ENCODE measurements at places on chromosomes 16 and 17. TPM values are rescaled to one million over a fixed set of nuclear protein-coding genes. Genes with fewer than 3 reads are reported as not detected.
A peak's percentile ranks its signal among the peaks of the same experiment; 100 is the strongest.

Gene ACSM5
- total RNA-seq, result not detected

Gene CES3
- total RNA-seq, result 0.74 TPM

Gene APOH
- not detected for total RNA-seq

Gene CIBAR2
- not detected for total RNA-seq

Gene CHTF18
- 28.8 TPM for total RNA-seq

Gene OR4D1
- total RNA-seq, result 0.42 TPM

DNA sequence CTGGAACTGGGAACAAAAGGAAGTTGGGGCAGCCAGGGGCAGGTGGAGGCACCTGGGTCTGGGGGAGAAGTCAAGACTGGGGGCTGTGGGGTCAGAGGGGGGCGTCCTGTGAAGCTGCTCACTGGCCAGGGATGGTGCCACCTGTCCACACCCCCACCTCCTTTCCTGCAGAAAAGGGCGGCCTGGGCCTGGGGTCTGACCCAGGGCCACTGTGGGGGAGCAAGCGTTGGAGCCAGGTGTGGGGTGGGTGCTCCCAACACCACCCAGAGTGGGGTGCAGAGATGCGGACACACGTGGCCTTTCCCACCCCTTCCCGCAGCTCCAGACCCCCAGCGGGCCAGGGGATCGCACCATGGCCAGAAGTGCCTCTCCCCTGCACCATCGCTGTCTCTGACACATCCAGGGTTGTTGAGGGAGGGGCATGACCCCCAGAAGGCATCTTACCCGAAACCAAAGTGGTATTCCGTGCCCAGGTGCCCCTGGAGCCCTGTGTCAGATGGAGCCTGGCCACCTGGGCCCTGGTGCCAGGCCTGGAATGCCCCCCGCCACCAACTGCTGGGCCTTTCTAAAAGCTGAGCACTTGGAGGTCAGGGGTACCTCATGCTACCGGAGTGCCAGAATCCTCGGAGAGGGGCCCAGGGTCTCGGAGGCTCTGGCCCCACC lies 2.6 kb upstream of the SLC16A3 start:
- no peak overlapping the region for H3K4me3 ChIP-seq
- no peaks in the 10 kb centered on the region for H3K36me3 ChIP-seq
- no peaks in the 10 kb centered on the region for H3K27me3 ChIP-seq

DNA sequence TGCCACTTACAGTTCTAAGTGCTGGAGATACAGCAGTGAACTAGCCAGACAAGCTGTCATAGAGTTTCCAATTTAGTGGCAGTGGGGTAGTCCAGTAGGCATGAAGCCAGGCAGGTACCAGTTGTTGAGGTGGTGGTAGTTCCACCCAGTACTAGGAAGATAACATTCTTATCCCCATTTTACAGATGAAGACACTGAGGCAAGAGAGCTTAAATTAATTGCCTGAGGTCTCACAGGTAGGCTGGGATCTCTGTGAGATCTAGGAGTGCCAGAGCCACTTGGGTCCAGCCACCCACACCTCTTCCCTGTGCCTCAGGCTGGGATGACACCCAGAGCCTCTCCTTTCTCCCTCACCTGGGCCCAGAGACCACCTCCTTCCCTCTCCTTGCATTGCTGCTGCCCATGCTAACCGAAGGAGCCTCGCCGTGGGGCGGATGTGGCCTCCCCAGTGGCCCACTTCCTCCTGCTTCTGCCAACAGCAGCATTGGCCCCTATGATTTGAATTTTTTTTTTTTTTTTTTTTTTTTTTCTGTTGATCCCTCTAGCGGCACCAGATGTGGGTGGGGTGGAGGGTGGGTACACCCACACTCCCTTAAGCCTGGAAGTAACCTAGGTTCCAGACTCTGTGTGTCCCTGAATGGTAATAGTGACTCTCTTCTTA lies 114.0 kb downstream of the PRKCB start:
- peak overlapping the region; percentile 80 for H3K27ac ChIP-seq
- DNase-seq, result peak; percentile 22
- H3K4me3 ChIP-seq, result peak overlapping the region; percentile 63
- H3K36me3 ChIP-seq, result no peaks in the 10 kb centered on the region

GRCh38 chr16:3013491-3013951 lies 798 bp downstream of the CLDN9 start:
- no peak overlapping the region for H3K27ac ChIP-seq
- H3K4me1 ChIP-seq, result peaks cover 10% of the 10 kb centered on the region
- DNase-seq, result no peak
- H3K36me3 ChIP-seq, result no peaks in the 10 kb centered on the region
- no peaks in the 10 kb centered on the region for H3K27me3 ChIP-seq
- H3K4me3 ChIP-seq, result no peak overlapping the region

- H3K27ac ChIP-seq, result no peak overlapping the region
- H3K27me3 ChIP-seq, result no peaks in the 10 kb centered on the region
- no peaks in the 10 kb centered on the region for H3K4me1 ChIP-seq
- no peak overlapping the region for H3K4me3 ChIP-seq
- no peaks in the 10 kb centered on the region for H3K36me3 ChIP-seq
- DNase-seq, result no peak
These were observed 48.6 kb downstream of the CMIP start for GRCh38 chr16:81492965-81493754.

GRCh38 chr16:23996258-23996955 lies 160.6 kb downstream of the PRKCB start:
- no peak for DNase-seq
- H3K27ac ChIP-seq, result no peak overlapping the region
- H3K27me3 ChIP-seq, result no peaks in the 10 kb centered on the region
- H3K4me3 ChIP-seq, result no peak overlapping the region
- no peaks in the 10 kb centered on the region for H3K4me1 ChIP-seq

DNA sequence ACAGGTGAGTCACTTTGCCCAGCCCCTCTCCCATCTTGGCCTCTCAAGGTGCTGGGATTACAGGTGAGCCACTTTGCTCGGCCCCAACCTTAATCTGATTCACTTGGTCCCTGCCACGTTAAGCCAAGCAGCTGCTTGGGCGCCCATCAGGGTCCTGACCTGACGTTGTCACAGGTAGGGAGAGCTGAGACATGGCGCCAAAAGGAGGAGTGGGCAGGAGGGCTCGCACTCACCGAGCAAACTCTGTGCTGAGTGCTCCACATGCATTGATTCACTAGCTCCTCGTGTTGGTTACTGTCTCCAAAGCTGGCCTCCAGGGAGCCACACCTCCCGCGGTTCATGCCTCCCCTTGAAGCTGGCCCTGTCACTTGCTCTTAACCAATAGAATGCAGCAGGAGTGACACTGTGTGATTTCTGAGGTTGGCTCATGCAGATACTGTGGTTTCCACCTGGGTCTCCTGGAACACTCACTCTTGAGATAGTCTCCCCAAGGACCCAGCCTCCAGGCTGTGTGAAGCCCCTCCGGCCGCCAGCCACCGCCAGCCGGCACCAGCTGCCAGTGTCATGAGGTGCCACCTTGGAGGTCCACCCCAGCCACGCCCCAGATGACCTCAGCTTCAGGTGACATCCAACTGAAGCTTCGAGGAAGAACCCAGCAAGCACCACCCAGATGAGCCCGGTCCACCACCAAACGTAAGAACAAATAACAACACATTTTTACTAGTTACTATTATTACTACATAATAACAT lies 223.0 kb downstream of the GSG1L start:
- H3K4me3 ChIP-seq, result no peak overlapping the region
- H3K36me3 ChIP-seq, result no peaks in the 10 kb centered on the region
- peaks cover 3% of the 10 kb centered on the region for H3K27me3 ChIP-seq
- no peak overlapping the region for H3K27ac ChIP-seq

- DNase-seq, result no peak
- no peaks in the 10 kb centered on the region for H3K4me1 ChIP-seq
- H3K27me3 ChIP-seq, result no peaks in the 10 kb centered on the region
- no peak overlapping the region for H3K27ac ChIP-seq
- no peak overlapping the region for H3K4me3 ChIP-seq
These were observed 44.2 kb upstream of the TRAP1 start for GRCh38 chr16:3761375-3762106.

DNA sequence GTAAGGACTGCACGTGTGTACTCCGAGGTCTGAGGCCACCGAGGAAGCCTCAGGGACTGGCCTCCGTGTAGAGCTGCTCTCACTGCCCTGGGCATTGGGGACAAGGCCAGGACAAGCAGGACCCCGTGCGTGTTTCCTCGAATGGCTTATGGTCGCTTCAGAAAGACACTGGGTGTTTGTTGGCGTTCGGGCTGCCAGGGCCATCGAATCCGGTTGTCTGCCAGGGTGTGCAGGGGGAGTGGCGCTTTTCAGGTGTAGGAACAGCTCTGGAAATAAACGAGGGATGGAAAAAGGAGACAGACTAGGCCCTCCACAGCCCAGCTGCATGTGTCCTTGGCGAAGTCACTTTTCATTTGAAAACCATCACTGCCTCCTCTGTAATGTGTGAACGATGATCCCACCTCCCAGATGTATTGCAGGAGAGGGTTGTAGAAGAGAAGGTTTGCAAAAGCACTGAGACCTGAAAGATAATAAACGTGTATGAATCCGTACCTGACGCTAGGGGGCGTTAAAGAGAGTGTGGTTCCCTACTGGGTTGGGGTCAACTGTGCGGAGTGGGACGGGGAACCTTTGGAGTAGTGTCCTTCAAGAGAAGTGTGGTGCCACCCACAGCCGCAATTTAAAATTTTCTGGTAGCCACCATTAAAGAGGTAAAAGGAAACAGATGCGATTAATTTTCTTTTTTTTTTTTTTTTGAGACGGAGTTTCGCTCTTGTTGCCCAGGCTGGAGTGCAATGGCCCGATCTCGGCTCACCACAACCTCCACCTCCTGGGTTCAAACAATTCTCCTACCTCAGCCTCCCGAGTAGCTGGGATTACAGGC lies 2.1 kb upstream of the ZSCAN10 start:
- H3K36me3 ChIP-seq, result no peaks in the 10 kb centered on the region
- peaks cover 37% of the 10 kb centered on the region for H3K4me1 ChIP-seq
- peak overlapping the region; percentile 70 for H3K4me3 ChIP-seq
- DNase-seq, result peak; percentile 57

DNA sequence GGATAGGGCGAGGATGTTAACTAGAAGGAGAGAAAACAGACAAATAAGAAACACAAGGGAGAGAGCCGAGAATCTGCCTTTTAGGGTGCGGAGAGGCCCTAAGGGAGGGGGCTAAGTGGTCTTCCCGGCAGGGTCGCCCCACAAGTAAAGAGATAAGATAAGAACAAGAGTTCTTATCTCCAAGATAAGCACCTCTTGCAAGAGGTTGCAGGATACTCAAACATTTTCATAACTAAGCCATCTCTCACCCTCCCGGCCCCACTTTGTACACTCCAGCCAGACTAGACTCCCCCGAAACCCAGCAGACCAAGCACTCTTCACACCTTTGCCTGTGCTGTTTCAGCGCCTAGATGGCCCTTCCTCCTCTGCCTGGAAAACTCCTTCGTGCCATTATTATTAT lies 14.3 kb downstream of the ZNF319 start:
- H3K4me3 ChIP-seq, result no peak overlapping the region
- DNase-seq, result no peak
- peak overlapping the region; percentile 63 for H3K27ac ChIP-seq
- no peaks in the 10 kb centered on the region for H3K36me3 ChIP-seq
- peaks cover 18% of the 10 kb centered on the region for H3K4me1 ChIP-seq
- H3K27me3 ChIP-seq, result no peaks in the 10 kb centered on the region

GRCh38 chr17:77115510-77115909 lies 25.3 kb upstream of the SEC14L1 start:
- H3K27me3 ChIP-seq, result no peaks in the 10 kb centered on the region
- no peak for DNase-seq
- no peaks in the 10 kb centered on the region for H3K4me1 ChIP-seq
- no peak overlapping the region for H3K27ac ChIP-seq
- H3K4me3 ChIP-seq, result no peak overlapping the region
- H3K36me3 ChIP-seq, result no peaks in the 10 kb centered on the region

DNA sequence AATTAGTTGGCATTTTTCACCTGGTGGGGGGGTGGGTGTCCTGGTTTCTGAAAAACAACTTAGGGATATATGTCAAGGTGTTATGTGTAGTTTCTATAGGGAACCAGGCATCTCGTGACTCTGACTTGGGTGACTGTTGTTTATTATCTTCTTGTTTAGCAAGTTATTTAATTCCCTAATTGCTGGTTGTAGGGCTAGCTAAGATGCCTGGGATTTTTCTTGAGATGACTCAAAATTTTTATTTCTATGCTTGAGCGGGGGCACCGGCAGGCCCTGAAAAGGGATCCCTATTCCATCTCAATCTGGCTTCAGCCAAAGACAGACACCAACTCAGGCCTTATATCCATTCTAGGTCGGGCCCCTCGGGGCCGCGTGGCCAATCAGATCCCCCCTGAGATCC lies 3.2 kb downstream of the DPH1 start:
- H3K4me3 ChIP-seq, result no peak overlapping the region
- H3K27me3 ChIP-seq, result no peaks in the 10 kb centered on the region
- no peak overlapping the region for H3K27ac ChIP-seq
- no peak for DNase-seq
- H3K4me1 ChIP-seq, result peaks cover 23% of the 10 kb centered on the region

DNA sequence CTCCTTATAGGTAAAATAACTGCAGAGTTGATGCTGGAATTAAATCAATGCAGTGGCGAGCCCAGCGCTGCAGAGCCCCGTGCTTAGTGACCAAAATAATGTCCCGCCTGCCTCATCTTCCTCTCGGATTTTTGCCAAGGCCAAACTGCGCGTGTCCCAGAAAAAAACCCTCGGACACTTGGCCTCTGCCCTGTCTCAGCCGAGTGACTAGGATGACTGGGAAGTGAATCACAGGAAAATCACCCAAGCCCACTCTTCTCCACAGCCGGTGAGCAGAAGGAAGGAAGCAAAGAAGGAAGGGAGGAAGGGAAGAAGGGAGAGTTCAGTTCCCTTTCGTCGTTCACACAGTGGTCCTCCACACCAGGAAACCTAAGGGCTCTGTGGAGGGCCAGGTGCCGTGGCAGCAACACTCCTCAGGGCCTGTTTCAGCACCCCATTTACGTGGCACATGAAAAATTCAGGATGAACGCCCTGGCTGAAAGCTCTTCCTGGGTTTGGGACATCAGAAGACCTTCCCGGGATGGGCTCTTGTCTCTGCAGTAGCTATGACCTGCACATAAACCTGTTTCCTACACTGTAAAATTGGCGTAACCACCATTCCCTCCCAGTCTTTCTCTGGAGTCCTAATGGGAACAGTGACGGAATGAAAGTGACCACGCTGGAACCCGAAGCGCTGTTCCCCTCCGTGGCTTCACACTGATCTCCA lies 25.4 kb upstream of the HOXB13 start:
- no peak overlapping the region for H3K27ac ChIP-seq
- H3K36me3 ChIP-seq, result no peaks in the 10 kb centered on the region
- peaks cover 71% of the 10 kb centered on the region for H3K27me3 ChIP-seq
- DNase-seq, result no peak

DNA sequence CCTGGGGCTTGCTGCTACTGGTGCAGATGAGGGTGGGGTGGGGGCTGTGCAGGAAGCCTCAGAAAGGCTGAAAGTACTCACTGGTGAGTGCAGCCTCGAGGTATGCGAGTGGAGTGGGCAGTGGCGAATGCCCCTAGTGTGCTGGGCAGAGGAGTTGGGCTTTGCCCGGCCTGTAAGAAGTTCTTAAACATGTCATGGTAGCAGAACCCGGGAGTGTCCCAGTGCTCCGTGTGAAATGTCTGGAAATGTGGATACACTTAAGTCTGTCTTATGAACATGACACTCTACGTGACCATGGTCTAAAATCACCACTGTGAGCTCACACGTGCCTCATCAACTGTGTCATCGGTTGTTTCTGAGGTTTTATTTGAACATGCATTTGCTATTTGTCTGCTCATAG lies 1.7 kb downstream of the SMTNL2 start:
- H3K4me3 ChIP-seq, result no peak overlapping the region
- no peak overlapping the region for H3K27ac ChIP-seq
- DNase-seq, result no peak
- peaks cover 6% of the 10 kb centered on the region for H3K4me1 ChIP-seq
- H3K27me3 ChIP-seq, result peaks cover 2% of the 10 kb centered on the region
- no peaks in the 10 kb centered on the region for H3K36me3 ChIP-seq

GRCh38 chr16:27426423-27427408 lies 24.7 kb downstream of the IL21R start:
- peak; percentile 60 for DNase-seq
- H3K27ac ChIP-seq, result peak overlapping the region; percentile 72
- peak overlapping the region; percentile 46 for H3K4me3 ChIP-seq
- H3K4me1 ChIP-seq, result peaks cover 19% of the 10 kb centered on the region
- peaks cover 42% of the 10 kb centered on the region for H3K36me3 ChIP-seq
- no peaks in the 10 kb centered on the region for H3K27me3 ChIP-seq
